ENCODE measurements at places on chromosomes 6 and 20.

- no peak for DNase-seq
Measured at GRCh38 chr20:50269091-50270033, 78.7 kb downstream of the CEBPB start.

GRCh38 chr6:43715056-43715788, 27.6 kb upstream of the MRPS18A start:
- DNase-seq: no peak

DNA sequence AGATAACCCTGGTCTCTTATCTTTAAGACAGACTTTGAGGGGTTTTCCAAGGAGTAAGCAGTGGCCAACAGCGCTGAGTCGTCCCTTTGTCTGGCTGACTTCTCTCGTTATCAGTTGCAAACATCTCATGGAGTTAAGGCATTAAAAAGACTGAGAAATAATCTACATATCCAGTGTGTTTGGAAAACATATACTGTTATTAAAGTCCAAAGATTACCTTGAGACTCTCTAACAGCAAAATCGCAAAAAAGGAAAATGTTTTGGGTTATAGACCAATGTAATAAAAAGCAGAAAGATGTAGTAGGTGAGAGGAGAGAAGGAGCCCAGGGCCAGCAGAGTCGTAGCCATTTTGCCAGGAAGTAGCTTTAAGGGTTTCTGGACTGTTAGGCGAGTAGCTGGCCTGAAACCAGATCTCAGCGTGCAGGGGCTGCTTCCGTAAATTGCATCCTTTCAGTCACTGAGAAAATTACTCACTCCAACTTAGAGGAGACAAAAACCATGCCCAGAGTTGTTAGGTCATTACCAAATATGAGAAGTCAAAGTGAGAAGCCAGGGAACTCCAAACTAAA, 24.6 kb downstream of the MYLK4 start:
- DNase-seq: no peak

DNA sequence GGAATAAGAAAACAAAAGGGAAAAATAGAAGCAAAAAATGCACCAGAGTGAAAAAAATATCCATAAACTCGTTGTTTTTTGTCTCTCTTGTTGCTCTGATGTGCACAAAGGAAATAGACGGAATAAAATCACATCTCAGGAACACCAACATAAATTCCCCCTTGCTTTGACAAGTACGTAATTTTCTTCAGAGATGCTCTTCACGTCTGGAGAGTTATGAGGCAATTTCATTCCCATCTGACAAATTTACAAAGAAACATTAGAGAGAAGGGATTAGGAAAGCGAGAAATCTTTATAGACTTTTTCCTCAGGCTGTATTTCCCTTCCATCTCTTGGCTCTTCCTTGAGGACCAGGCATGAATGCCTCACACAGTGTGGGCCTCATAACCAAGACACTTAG, 250.1 kb upstream of the ZFP64 start:
- DNase-seq: no peak
